Psoas muscle (tissue), 8 donors: ENCODE measurements at places on chromosomes 6 and 20. TPM values are rescaled to one million over a fixed set of nuclear protein-coding genes. Genes with fewer than 3 reads are reported as not detected.
A peak's percentile ranks its signal among the peaks of the same experiment; 100 is the strongest.

The SIRPG gene
- not detected for polyA plus RNA-seq

The EGFL8 gene
- polyA plus RNA-seq, result 2.1 TPM

The PRND gene
- not detected for polyA plus RNA-seq

DNA sequence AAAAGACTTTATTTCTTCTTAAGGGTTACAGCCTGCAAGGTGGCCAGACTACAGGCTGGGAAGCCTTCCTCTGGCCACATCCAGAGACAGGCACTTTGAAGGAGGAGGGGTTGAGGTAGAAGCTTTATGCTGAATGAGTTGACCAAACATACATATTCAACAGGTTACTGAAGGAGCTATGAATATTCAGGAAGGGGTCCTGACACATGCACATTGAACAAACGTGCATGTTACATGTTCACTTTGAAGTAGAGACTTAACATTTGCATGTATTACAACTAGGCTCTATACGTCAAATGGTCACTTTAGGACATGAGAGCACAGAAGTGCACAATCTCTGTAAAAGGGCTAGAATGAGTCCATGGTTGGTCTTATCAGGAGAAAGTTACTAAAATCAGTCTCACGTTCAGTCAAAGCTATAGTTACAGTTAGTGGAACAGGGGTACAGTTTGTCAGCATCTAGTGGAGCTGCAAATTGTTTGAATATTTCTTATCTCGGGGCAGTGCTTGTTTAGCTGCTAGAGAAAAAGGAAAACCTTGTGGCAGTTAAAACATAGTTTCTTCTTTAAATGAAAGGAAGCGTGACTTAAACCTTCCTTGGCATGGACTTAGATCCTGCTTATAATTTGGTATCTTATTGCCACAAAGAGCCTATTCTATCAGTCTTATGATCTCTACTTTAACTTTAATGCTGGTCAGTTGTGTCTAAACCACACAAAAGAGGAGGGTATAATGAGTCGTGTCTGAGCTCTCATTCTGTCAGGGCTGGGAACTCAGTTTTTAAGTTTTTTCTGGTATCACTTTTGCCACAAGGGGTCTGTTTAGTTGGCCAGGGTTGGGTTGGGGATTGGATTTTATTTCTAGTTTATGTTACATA is 4.6 kb upstream of the ZSCAN9 start:
- no peak overlapping the region for H3K4me3 ChIP-seq
- H3K27me3 ChIP-seq, result peaks cover 1% of the 10 kb centered on the region
- no peak overlapping the region for H3K27ac ChIP-seq
- DNase-seq, result no peak

DNA sequence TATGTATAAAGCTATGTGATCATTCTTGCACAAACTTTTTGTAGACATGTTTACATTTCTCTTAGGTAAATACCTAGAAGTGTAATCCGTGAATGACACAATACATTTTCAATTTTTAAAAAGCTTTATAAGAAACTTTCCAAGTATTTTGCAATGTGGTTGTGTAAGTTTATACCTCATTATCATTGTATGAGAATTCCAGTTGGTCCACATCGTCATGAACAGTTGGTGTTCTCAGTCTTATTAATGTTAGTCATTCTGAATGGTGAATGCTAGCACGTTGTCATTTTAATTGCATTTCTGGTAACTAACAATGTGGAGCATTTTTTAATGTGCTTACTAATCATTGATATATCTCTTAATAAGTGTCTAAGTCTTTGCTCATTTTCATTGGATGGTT is 116.5 kb upstream of the F13A1 start:
- H3K4me3 ChIP-seq, result no peak overlapping the region
- no peak overlapping the region for H3K27ac ChIP-seq
- H3K27me3 ChIP-seq, result peaks cover 2% of the 10 kb centered on the region
- no peak for DNase-seq
- no peaks in the 10 kb centered on the region for H3K36me3 ChIP-seq
- H3K4me1 ChIP-seq, result no peaks in the 10 kb centered on the region

DNA sequence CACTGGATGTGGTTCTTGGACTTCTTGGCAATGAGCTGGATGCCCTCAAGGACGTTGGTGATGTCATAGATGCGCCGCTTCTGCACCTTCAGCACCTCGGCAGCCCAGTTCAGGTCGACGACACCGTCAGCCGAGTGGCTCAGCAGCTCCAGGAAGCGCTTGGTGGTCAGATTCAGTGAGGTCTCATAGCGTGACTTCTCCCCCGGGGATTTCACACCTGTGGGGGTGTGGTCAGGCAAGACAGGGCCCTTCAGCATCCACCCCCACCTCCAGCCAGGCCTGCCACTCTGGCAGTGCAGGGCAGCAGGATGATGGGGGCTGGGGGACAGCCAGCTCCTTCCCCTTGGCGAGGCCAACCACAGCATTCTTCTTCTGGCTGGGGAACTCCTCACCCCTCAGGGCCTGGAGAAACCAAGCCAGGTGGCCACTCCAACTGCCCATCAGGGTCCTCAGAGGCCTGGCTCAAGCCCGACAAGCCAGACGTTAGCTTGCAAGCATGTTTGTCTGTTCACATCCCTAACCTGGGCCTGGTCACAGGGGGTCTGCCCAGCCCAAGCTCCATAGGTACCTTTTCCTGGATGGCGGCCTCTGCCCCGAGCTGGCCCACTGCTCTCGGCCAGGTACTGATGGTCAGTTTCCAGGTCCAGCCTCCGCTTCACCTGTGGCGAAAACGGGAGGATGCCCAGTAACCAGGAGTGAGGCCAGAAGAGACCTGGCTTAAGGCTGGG is 5.7 kb upstream of the NECAB3 start:
- no peak for DNase-seq
- peaks cover 4% of the 10 kb centered on the region for H3K4me1 ChIP-seq
- H3K36me3 ChIP-seq, result no peaks in the 10 kb centered on the region
- no peaks in the 10 kb centered on the region for H3K27me3 ChIP-seq

DNA sequence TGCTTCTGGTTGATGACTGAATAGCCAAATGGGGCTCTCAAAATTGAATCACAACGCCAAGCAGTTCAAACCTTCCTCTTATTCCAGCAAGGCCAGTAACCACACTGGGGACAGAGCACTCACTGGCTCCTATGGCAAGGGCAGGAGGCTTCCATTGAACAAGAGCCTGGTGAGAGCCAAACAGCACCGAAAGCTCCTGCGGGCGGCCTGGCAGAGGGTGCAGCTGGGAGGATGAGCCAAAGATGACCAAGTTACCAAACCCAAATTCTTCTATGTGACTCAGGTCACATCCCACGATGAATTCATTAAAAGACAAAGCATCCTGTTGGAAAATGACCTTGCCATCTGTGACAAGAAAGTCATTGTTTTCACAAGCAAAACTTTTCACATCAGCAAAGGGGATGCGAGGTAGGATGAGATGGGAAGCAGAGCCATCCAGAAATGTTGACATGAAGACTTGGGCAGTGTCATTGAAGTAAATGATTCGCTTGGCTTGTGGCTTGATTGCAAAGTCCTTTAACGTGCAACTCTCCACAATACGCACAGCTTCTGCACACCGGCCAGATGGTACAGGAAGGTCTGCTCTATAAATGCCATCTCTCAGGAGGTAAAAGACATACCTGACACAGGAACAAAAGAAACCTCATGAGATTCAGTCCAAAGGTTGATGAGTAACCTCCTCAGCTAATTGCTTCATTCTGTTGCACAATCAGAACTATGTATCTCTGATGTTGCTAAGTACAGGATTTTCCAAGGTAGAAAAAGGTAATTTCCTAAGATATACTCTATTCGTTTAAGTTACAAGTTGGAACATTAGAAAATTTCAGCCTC is 36.3 kb downstream of the ROS1 start:
- no peaks in the 10 kb centered on the region for H3K36me3 ChIP-seq
- H3K4me3 ChIP-seq, result no peak overlapping the region
- DNase-seq, result no peak
- H3K27ac ChIP-seq, result no peak overlapping the region

DNA sequence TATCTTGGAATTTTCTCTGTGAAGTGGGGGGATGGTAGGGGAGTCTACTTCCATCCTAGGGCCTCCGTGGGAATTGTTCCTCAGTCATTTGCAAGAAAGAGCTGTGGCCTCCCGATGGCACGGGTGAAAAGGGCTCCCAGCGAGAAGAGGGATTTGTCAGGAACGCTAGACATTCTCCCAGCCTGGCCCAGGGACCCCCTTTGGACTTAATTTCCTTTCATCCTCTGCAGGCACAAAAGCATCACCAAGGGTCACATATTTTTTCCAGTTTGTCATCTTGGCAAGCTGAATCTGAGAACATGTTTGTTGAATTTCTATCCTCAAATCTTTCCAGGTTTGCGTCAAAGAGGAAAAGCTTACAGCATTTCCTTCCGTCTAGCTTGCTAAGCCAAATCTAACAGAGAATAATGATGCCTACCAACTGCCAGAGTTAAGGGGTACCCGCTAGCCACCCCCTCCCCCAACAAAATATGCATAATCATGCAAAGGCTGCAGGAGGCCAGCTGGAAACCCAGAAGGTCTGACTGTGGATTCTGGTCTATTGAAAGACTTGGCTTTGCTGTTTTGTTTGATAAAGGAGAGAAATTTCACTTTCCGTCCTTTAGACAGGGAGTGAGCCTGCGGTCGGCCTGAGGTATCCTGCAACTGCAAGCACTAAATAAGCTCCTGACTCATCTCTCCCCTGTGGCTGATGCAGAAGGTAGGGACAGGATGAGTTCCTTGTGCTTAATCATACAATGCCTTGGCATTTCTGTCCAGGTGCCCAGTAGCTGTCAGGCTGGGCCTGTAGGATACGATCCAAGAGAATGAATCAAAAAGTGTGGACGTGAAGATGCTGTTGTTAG is 23.1 kb downstream of the PSMG4 start:
- peaks cover 42% of the 10 kb centered on the region for H3K4me1 ChIP-seq
- no peaks in the 10 kb centered on the region for H3K36me3 ChIP-seq
- H3K27me3 ChIP-seq, result no peaks in the 10 kb centered on the region
- H3K4me3 ChIP-seq, result no peak overlapping the region
- peak; percentile 41 for DNase-seq
- H3K27ac ChIP-seq, result peak overlapping the region; percentile 74

- DNase-seq, result peak; percentile 64
- no peak overlapping the region for H3K27ac ChIP-seq
- no peak overlapping the region for H3K4me3 ChIP-seq
These were observed 46.9 kb upstream of the ENPP5 start for GRCh38 chr6:46217671-46218131.

DNA sequence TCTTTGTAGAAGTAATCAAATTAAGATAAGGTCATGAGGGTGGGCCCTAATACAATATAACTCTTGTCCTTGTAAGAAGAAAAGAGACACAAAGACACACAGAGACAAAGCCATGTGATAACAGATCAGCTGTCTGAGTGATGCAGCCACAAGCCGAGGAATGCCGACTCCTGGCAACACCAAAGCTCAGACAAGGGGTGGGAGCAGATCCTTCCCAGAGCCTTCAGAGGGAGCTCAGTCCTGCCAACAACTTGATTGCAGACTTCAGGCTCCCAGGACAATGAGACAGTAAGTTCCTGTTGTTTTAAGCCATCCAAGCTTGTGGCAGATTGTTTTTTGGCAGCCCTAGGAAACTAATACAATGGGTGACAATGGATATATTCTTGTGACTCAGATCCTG is 325.0 kb upstream of the AGPAT4 start:
- no peaks in the 10 kb centered on the region for H3K27me3 ChIP-seq
- no peaks in the 10 kb centered on the region for H3K4me1 ChIP-seq
- no peak overlapping the region for H3K4me3 ChIP-seq
- H3K27ac ChIP-seq, result no peak overlapping the region

DNA sequence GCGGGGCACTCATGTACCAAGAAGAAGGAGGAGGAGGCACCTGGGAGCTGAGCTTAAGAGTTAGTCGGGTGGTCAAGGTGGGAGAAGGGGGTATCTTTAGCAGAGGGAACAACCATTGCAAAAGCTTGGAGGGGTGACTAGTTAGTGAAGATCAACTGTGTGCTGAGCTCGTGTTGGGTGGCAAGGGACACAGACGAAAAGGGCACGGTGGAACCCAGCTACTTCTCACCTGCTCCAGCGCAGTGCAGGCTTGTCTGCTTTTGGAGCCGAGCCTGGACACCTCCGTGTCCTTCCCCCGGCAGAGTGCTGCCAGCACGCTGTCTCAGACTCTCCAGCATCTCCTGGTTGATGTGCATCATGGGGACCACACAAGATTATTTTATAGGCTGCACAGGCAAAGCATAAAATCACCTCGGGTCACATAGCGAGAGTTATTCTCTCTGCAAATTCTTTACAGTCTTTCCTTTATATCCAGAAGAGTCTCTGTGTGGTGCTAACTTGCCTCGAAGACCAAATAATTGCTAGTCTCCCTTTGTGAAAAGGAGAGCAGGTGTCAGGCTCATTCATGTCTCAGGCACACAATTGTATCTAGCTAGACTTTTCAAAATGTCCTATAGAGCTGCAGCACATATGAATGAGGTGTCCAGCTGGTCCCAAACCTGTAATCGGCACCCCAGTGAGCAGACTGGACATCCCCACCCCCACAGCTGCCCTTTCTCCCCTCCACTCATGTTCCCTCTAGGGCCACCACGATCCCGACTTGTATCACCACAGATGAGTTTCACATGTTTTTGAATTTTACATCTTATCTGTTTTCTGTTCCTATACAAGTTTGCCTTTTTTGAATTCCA is 123.4 kb downstream of the CEBPB start:
- H3K4me3 ChIP-seq, result no peak overlapping the region
- no peaks in the 10 kb centered on the region for H3K36me3 ChIP-seq
- H3K27ac ChIP-seq, result no peak overlapping the region
- DNase-seq, result no peak
- no peaks in the 10 kb centered on the region for H3K27me3 ChIP-seq

DNA sequence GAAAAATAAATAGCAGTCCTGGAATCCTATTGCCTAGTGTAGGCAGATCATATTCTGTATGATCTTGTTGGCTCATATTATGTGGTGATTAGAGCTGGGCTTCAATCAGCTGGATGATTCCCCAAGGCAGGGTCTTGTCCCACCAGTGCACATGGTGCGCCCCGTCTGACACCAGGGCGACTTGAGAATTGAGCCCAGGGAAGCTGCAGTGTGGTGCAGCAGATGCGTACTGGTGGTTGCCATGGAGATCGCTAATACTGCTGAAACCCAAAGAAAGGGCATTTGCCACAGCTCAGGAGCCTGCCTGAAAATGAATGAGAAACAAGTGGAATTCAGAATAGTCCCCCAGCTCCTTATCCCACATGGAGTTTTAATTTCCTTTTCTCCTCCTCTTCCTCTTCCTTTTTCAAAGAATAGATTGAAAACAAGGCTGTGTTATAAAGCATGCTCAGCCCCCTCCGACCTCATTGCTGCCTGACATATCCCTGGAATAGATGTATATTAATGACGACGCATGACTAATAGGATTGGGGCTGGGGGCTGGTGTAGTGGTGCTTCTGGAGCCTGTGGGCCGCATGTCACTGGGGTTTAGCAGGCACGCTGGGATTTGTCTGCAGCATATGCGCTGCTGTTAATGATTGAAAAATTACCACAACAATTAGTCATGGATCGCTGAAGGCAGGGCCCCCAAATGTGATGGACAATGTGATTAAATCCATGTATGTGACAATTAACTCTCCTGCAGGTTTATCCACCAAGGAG is 210.5 kb downstream of the FARS2 start:
- H3K4me1 ChIP-seq, result no peaks in the 10 kb centered on the region
- H3K36me3 ChIP-seq, result no peaks in the 10 kb centered on the region
- no peaks in the 10 kb centered on the region for H3K27me3 ChIP-seq

DNA sequence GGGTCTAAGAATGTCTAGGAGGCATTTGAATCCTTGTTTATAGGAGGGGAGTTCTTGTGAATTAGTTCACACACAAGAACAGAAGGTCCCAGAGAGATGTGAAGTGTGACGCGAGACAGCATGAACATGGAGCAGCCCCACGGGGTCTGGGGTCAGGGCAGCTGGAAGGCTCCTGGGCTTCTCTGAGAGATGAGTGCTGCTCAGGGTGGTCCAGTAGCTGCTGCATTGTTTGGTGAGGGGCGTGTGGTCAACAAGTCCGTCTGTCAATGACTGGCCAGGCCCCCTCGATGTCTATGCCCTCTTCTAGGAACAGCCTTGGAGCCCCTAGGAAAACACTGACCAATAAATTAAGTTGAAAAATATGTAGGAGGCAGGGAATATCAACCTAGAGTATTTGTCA is 40.2 kb upstream of the GABRR1 start:
- H3K27me3 ChIP-seq, result no peaks in the 10 kb centered on the region
- H3K4me1 ChIP-seq, result no peaks in the 10 kb centered on the region
- DNase-seq, result no peak
